SJSA1 (cell line): ENCODE measurements at places on chromosomes 7 and 10.

- DNase-seq: no peak
Observed at GRCh38 chr10:78339251-78339650, 305.6 kb downstream of the RPS24 start.

- no peak for DNase-seq
Observed at GRCh38 chr10:48948470-48949037, 8.9 kb upstream of the LRRC18 start.

DNA sequence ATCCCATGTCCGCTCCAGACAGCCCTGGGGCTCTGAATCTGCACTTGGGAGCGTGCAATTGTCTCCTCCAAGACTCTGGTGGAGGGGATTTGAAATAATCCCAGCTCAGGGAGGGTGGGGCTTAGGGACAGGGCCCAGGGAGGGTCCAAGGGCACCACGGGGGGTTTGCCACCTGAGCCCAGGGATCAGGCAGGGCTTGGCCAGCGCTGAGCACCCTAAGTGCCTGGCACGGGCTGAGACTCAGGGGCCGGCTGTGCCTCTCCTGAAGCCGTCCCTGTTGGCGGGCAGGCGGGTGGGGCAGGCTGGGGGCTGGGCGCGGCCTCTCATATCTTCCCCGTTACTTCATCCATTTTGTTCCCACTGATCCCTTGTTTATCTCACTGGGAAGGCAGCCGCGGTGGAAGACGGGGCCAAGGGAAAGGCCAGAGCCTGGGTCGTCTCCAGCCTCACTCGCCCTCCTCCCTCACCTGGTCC is 41.8 kb upstream of the ELN start:
- DNase-seq: no peak

DNA sequence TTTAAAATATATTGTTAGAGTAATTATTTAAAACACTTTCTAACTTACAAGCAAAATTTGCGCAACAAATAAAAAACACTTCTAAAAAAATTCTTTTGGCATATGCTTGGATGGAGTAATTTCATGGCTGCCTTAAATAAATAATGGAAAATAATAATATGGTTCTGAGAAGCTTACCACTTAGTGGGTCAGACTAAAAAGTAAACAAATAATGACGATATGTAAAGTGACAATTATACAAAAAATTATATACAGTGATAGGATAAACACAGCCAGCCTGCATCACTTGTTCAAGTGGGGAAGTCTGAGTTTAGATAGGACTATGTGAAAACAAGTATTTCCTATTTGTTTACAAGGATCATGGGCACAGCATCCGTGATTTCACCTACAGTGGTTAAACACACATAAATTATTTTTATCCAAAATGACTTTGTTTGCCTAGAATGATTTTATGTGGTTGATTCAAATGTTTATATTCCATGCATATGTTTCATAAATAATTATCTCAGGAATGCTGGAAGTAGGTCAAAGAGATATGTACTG is 141.7 kb upstream of the SEMA3D start:
- no peak for DNase-seq

- DNase-seq: no peak
Observed at GRCh38 chr7:151513133-151513532, 6.6 kb downstream of the RHEB start.
